Left cardiac atrium (tissue), 4 donors: ENCODE measurements at places on chromosomes 7 and 10. TPM values are rescaled to one million over a fixed set of nuclear protein-coding genes. Genes with fewer than 3 reads are reported as not detected.

NUB1 gene
- 37.3 TPM for total RNA-seq

- DNase-seq = no peak
These were observed 67.7 kb downstream of the XRCC2 start for GRCh38 chr7:152608208-152608607.

GRCh38 chr10:30051220-30051619, 8.2 kb downstream of the JCAD start:
- DNase-seq = no peak

DNA sequence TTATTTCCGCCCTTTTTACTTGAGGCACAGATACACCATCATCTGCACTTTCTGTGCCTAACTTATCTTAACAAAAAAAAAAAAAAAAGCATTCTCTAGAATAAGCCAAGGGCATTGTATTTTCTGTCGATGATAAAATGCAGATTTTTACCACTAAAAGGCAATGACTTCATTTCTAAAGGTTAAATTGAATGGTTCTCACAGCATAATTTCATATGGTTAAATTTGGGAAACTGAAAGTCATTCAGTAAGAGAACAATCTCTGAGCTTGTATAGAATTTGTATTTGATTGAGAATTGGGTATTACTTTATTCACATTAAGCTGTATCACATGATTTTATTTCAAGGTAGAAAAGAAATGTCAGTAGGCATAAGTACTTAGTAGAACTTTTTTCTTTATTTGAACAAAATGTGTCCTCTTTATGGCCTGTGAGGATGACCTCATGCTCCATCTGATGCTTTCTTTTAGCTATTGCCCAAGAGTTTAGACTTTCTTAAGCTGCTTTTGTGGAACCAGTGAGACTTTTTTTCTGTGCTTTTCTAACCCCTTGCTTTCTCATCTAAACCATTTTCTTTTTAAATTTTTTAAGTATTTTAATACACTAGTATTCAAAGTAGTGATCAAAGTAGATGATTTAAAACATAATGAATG, 110.3 kb downstream of the LRRC4 start:
- DNase-seq = no peak

- DNase-seq = no peak
These were observed 105.5 kb downstream of the TRIM24 start for GRCh38 chr7:138565451-138566114.

TEX36 gene
- not detected for total RNA-seq

GRCh38 chr7:93574646-93575554, at the start of gene CALCR:
CALCR (minus strand) TSS chr7:93574724; CDS start chr7:93486981, 87,743 bp downstream.
- no peak for DNase-seq

ACSL5 gene
- total RNA-seq = 14.4 TPM

DNA sequence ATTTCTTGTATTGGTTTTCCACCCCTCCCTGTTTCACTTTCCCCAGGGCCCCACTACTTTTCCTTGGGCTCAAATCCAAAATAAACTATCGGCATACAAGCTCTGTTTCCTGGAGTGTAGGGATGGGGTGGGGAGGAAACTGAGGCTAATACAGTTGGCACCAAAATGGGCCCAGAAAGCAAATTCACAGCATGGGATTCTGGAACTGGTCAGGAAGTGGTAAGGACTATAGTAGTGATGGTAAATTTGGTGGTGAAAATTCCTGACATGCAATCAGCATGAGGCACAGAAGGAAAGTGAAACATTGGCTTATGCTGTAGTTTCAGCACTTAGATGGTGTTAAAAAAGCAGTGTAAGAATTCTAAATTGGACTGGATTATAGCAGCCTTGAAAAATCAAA, 8.7 kb upstream of the SAMD9L start:
- no peak for DNase-seq
